Spleen (tissue), 13 donors: ENCODE measurements at places on chromosomes 13 and 19.

DNA sequence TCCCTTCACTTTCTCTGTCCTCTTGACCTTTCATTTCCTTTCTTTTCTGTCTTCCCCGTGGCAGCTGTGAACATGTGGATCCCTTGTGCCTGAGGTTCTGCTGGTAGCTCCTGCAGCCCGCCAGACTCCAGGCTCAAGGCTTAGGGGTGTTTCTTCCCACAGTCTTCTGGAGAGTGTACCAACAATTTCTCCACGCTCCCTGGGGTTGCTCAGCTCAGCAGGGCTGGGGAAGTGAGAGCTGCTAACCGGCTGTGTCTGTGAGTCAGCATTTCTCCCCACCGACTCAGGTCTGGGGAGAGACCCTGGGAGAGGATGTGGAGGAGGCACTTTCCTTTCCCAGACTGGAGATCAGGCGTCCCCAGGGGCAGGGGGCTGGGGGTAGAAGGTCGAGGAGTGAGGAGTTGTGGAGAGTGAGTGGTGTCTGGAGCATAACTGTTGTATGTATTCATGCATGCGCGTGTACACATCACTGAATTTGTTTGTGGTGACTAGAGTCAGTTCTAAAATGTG lies 193.6 kb downstream of the KCNRG start:
- H3K4me3 ChIP-seq = no peak overlapping the region
- peaks cover 17% of the 10 kb centered on the region for H3K4me1 ChIP-seq
- no peaks in the 10 kb centered on the region for H3K27me3 ChIP-seq
- H3K36me3 ChIP-seq = no peaks in the 10 kb centered on the region
- peak; percentile 87 for DNase-seq

GRCh38 chr19:3932931-3933810 lies at the start of gene NMRK2:
Gene NMRK2, plus strand, starts transcription at chr19:3933069. Its CDS starts 603 bp downstream, at chr19:3933672.
- H3K27me3 ChIP-seq = peaks cover 5% of the 10 kb centered on the region
- no peaks in the 10 kb centered on the region for H3K4me1 ChIP-seq
- H3K36me3 ChIP-seq = no peaks in the 10 kb centered on the region
- no peak within 1 kb of the TSS for H3K4me3 ChIP-seq
- no peak within 1 kb of the TSS for H3K27ac ChIP-seq

GRCh38 chr19:17555929-17556813 lies 722 bp downstream of the COLGALT1 start:
- peaks cover 11% of the 10 kb centered on the region for H3K4me1 ChIP-seq
- H3K4me3 ChIP-seq = peak overlapping the region; percentile 86
- DNase-seq = peak; percentile 90
- H3K36me3 ChIP-seq = peaks cover 50% of the 10 kb centered on the region

DNA sequence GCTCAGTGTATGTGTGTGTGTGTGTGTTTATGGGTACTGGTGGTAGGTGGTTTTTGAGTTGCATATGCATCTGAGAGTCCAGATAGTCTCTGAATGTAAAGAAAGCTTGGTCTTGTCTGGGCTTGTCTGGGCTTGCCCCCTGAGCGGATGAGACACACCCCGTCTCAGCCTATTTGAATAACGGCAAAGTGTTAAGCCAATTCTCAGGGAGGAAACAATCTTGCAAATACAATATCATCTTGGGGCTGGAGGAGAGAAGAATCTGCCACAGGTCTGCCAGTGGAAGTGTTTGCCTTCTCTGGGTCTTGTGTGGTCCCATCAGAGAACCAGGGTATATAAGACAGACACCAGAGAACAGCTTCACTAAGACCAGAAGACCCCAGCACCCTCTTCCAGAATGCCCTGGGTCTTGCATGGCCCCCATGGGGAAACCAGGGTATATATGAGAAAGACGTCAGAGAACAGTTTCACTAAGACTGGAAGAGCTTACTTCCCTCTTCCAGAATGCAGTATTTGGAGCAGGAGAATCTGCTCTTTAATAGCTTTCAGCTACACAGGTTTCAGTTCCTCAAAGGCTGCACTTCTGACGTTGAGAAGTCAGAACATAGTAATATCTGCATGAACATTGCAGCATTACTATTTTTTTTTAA lies 13.3 kb downstream of the CD70 start:
- peaks cover 25% of the 10 kb centered on the region for H3K4me1 ChIP-seq
- peak overlapping the region; percentile 53 for H3K27ac ChIP-seq
- H3K27me3 ChIP-seq = no peaks in the 10 kb centered on the region
- no peak for DNase-seq
- no peak overlapping the region for H3K4me3 ChIP-seq
- no peaks in the 10 kb centered on the region for H3K36me3 ChIP-seq

- peaks cover 17% of the 10 kb centered on the region for H3K36me3 ChIP-seq
- no peak overlapping the region for H3K4me3 ChIP-seq
- no peak for DNase-seq
- H3K27me3 ChIP-seq = no peaks in the 10 kb centered on the region
Observed at GRCh38 chr13:20686863-20687579, 16.5 kb upstream of the IL17D start.

DNA sequence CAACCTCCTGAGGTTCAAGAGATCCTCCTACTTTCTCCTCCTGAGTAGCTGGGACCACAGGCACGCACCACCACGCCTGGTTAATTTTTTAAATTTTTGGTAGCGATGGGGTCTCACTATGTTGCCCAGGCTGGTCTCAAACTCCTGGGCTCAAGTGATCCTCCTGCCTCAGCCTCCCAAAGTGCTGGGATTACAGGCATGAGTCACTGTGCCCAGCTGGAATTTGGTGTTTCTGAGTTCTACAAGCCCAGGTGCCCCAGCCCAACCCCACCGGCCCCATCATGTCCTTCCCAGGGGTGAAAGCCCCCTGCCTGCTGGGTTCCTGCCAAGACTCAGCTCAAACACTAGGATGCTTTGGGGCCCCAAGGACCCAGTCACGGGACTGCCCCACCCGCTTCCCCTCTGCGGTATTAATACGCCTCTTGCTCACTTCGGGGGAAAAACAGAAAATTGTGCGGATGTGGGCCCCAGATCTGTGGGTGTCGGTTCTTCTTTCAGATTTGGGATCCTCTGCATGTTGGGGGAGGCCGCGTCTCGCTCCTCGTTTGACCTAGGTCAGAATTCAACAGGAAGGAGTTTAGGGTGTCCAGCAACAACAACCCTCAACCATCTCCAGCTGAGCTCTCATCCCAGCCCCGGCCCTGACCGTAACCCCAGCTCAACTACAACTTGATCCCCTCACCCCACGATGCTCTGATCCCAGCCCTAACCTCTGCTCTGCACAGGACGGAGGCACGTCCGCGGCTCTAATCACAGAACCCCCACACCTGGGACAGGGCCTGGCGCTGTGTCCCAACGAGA lies 3.7 kb upstream of the FCER2 start:
- peaks cover 85% of the 10 kb centered on the region for H3K4me1 ChIP-seq
- H3K27me3 ChIP-seq = no peaks in the 10 kb centered on the region
- no peak overlapping the region for H3K4me3 ChIP-seq
- H3K27ac ChIP-seq = peak overlapping the region; percentile 82
- DNase-seq = peak; percentile 96

DNA sequence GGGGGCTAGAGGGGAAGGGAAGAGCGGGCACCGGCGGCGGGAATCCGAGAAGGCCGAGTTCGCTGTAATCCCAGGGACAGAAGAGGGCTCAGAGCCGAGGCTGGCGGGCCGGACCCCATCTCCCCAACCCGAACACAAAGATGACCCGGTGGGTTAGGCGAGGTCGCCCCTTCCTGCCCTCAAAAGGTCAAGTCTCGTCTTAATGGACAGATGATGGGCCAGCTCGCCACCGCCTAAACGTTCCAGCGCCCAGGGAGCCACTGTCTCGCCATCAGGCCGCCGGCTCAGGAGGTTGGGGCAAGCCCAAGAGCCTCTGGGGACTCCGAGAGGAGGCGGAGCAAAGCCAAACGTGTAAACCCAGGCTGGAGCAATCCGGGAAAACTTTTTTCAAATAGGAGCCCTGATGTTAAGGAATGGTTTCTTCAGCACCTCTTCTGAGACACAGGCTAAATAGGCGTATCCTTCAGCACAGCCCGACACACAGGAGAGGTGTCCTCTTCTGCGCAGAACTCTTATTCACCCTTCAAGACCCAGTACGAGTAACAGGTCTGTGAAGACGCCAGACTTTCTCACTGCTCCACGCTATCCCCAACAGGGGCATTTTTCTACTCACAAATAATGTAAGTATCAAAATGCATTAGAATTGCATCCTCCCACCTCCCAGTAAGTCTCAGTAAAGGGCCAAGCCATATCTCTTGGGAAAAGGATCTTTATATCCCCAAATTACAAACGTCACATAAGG lies 6.3 kb upstream of the POU4F1 start:
- H3K27me3 ChIP-seq = peaks cover 52% of the 10 kb centered on the region
- H3K27ac ChIP-seq = no peak overlapping the region
- no peaks in the 10 kb centered on the region for H3K36me3 ChIP-seq
- H3K4me1 ChIP-seq = peaks cover 36% of the 10 kb centered on the region
- DNase-seq = peak; percentile 74

DNA sequence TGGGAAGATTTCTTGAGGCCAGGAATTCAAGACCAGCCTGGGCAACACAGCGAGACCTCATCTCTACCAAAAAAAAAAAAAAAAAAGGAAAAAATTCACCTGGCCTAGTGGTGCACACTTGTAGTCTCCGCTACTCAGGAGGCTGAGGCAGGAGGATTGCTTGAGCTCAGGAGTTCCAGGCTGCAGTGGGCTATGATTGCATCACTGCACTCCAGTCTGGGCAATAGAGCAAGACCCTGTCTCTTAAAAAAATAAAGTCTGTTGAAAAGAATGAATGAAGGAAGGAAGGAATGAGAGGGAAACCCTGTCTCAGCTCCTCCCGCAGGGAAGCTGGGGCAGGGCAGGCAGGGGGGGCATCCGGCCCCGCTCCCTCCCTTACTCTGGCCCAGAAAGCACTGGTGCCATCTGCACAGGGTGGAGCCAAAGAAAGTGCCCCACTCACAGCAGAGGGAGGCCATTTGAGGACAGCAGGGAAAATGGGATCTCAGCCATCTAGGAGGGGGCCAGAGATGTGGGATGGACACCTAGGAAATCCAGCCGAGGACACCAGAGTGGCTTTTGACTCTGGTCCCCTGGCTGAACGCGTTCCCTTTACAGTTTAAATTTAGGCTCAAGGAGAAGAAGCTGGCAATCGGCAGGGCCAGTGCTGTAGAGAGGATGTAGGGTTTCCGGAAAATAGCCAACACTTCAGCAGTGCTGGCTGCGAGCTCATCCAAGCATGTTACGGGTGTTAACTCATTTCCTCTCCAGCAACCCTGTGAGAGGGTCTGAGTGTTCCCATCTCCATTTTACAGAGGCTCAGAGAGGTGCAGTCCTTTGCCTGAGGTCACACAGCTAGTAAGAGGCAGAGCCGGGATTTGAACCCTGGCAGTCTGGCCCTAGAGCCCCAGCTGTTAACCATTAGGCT lies 3.6 kb upstream of the HPN start:
- no peaks in the 10 kb centered on the region for H3K36me3 ChIP-seq
- H3K27ac ChIP-seq = peak overlapping the region; percentile 82
- peaks cover 62% of the 10 kb centered on the region for H3K4me1 ChIP-seq
- H3K4me3 ChIP-seq = no peak overlapping the region
- no peak for DNase-seq

- no peaks in the 10 kb centered on the region for H3K27me3 ChIP-seq
- H3K27ac ChIP-seq = no peak overlapping the region
- DNase-seq = no peak
- H3K4me1 ChIP-seq = no peaks in the 10 kb centered on the region
Observed at GRCh38 chr13:36665630-36666029, 8.2 kb upstream of the SERTM1 start.
